ENCODE measurements at places on chromosomes 11 and 22.

GRCh38 chr22:23233752-23234408 is 53.6 kb downstream of the BCR start:
- DNase-seq: no peak

GRCh38 chr22:48887394-48888332 is 940.0 kb downstream of the BRD1 start:
- DNase-seq: peak; percentile 11

- no peak for DNase-seq
Observed at GRCh38 chr11:116918925-116919655, 81.7 kb upstream of the APOA1 start.

- DNase-seq: no peak
Observed at GRCh38 chr11:36086366-36086765, 142.5 kb downstream of the LDLRAD3 start.

- no peak for DNase-seq
Observed at GRCh38 chr11:76237000-76237649, 30.8 kb upstream of the WNT11 start.

- DNase-seq: no peak
Observed at GRCh38 chr22:40430991-40431390, 60.6 kb downstream of the SGSM3 start.

DNA sequence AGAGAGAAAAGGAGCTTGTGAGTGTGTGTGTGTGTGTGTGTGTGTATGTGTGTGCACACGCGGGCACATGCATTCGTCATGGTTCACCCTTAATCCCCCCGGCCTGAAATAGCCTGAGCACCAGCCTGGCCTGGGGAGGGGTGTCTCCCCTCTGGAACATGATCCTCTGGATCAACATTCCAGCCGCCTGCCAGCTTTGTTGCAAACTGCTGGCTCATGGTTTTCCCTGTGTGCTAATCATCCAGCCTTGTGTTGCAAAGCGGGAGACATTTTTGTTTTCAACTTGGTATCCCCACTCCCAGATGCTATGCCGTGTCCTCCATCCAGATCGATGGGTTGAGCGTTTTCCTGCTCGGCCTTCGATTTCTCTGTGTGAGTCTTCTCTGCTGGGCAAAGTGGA is 94.3 kb downstream of the FEZ1 start:
- DNase-seq: no peak

DNA sequence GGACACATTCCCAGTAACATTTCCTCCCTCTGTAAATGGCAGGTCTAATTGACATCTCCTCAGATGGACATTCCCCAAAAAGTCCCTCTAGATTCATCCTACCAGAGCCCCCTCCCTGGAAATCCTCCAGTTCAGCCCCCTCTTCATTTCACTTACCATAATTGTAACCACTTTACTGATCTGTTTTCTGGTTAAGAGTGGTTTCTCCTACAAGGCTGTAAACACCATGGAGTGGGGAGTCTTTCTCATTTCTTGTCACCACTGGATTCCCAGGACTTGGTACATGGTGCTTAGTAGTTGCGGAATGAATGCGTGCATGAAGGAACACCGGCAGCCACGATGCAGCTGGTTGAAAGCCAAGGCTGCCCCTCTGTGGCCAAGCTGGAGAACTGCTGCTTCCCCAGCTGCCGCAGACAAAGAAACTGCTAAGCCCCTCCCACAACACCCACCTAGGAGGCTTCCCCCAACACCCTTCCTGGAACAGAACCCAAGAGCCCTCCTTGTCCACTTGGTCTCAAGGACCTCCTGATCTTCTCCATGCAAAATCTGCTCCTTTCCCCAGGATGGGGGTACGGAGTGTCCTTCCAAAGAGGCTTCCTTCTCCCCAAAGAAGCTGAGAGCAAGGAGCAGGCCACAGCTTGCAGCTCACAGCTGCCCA is 18.6 kb upstream of the SCARF2 start:
- peak; percentile 92 for DNase-seq

DNA sequence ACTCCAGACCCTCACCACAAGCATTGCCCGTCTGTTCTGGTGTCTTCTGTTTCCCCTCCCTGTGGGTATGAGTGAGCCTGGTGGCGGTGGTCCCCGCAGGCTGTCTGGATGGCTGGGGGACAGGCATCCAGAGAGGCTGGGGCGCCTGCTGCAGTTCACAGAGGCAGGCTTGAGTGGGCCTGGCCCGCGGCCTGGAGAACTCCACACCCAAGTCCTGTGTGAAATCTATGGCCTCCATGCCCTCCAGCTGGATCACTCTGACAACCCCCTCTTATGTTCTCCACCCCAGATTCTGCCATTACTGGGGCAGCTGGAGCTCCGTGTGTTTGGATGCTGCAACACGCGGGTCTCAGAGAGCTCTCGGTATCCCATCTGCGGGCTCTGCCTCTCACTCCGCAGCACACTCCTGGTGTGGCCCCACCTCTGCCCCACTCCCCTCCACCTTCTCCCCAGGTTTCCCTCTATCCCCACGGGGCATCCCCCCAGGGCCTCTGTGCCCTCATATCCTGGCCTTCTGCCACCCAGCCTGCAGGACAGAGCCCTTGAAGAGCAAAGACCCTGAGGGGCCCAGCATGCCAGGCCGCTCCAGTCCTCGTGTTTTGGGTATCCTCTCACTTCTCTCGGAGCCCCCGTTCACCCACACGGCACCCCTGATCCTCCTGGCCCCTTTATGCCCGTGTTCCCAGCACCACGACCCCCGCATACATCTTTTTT is 31.3 kb downstream of the LRRC74B start:
- no peak for DNase-seq

DNA sequence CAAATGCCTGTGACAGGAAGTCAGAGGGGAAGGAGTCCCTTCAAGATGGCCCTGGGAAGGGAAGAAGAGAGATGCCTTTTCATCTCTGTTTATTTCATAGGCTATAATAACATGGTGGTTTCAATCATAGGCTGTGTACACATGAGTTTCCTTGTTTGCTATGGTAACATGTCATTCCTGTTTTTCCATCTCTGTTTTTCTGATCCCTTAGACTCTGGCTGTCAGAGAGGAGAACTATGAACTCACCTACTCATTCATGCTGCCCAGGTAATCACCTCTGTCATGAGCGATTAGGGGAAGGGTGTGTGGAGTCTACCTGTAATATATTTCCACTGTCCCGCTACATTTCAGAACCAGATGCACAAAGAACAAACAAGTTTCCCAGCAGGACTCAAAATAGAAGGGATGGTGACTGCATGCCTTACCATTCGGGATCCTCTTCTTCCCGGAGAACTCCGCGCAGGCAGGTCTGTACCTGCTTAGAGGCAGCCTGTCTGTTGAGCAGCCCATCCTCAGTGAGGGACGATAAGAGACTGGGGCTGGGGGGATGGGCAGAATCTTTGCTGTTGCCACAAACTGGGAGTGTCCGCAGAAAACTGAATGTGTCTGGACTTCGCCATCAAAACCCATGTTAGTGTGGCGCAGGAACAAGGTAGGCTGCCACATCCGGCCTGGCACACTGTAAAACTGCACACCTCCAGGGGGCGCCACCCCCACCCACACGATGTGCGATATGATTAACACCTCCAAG is 7.1 kb upstream of the PEX26 start:
- DNase-seq: no peak
